Activated T-helper 17 cell treated with anti-CD3 and anti-CD28 coated beads, Interleukin-2, amount 50 U/mL, for 72 hours (primary cell): ENCODE measurements at places on chromosomes 5 and 9. TPM values are rescaled to one million over a fixed set of nuclear protein-coding genes. Genes with fewer than 3 reads are reported as not detected.

Gene CDHR2
- 0.50 TPM for total RNA-seq

Gene MAPK9
- total RNA-seq, result 24.6 TPM

Gene IL4
- not detected for total RNA-seq

Gene RUSC2
- 1.9 TPM for total RNA-seq

Gene NAIP
- 8.5 TPM for total RNA-seq

Gene PALM2AKAP2
- 1.5 TPM for total RNA-seq

Gene ARHGEF37
- 0.06 TPM for total RNA-seq

Gene GFPT2
- total RNA-seq, result 0.11 TPM

Gene LEAP2
- total RNA-seq, result 2.9 TPM

Gene ADGRV1
- 0.45 TPM for total RNA-seq

Gene NTRK2
- 9.6 TPM for total RNA-seq

Gene EIF4EBP3
- total RNA-seq, result 8.9 TPM

Gene PCDHGA7
- not detected for total RNA-seq

Gene SLC34A1
- 1.1 TPM for total RNA-seq

Gene IFNA10
- not detected for total RNA-seq

Gene TMEM174
- total RNA-seq, result not detected

Gene SLC9A3
- 1.6 TPM for total RNA-seq

Gene FGF10
- not detected for total RNA-seq

Gene SMIM33
- 0.90 TPM for total RNA-seq

Gene PCDH12
- total RNA-seq, result 4.3 TPM

Gene SPINK13
- total RNA-seq, result not detected

Gene ASB6
- 12.3 TPM for total RNA-seq

Gene IFNA21
- total RNA-seq, result not detected

Gene ARID3C
- total RNA-seq, result 0.42 TPM

Gene ANXA6
- total RNA-seq, result 432 TPM

Gene CRHBP
- total RNA-seq, result 0.66 TPM

Gene HSPA4
- total RNA-seq, result 190 TPM

Gene ADAMTSL2
- not detected for total RNA-seq

Gene HAPLN1
- not detected for total RNA-seq

Gene DNAH5
- total RNA-seq, result not detected

Gene WNT8A
- total RNA-seq, result not detected

Gene SAXO1
- total RNA-seq, result not detected

Gene OR1Q1
- 0.45 TPM for total RNA-seq

Gene KIF4B
- total RNA-seq, result not detected

Gene AOPEP
- total RNA-seq, result 15.5 TPM

Gene KIF3A
- 13.9 TPM for total RNA-seq

Gene PCDHGA1
- total RNA-seq, result 0.16 TPM

Gene GHR
- total RNA-seq, result not detected

Gene PRLR
- not detected for total RNA-seq

Gene CAMK4
- 37.0 TPM for total RNA-seq
